Transverse colon (tissue), 4 donors: ENCODE measurements at places on chromosomes 6 and 20.
A peak's percentile ranks its signal among the peaks of the same experiment; 100 is the strongest.

GRCh38 chr6:75532521-75532920 lies 38.9 kb upstream of the FILIP1 start:
- no peak for DNase-seq

DNA sequence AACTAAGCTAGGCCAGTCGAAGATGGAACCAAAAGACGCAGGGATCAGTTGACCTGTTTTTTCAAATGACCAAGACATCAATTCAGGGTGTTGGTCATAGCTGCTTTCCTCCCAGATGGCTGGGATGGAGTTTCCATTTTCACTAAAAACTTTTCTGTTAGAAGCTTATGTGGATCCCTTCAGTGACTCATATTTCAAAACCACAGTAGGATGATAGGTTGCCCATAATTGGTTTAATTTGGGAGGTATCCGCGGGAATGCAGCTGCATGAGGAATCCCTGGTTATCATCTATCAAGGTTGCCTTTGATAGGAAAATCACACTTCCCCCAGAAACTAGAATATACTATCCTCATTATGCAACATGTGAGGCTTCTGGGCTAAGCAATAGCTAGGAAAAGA lies 150.9 kb upstream of the MLIP start:
- no peak for DNase-seq

- no peak for DNase-seq
Observed at GRCh38 chr6:163974322-163974721, 559.8 kb downstream of the QKI start.

DNA sequence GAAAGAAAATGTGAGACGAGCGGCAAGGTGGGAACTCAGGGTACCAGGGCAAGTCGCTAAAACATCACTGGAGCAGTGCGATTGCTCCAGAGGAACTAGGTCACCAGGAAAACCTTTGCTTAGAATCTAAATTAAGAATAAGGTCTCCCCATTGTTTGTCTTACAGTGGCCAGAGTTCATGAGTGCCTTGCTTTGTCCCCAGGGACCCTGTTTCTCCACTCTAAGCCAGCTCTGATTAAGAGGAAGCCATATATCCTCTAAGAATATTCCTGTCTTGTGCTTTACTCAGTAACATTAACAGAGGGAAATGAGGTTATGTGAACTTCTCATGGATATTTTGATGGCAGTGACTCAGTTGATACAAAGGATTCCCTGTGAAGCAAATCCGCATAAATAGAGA lies 305.8 kb downstream of the CD83 start:
- DNase-seq, result no peak

- no peak for DNase-seq
Observed at GRCh38 chr6:33766921-33767907, 20.5 kb upstream of the IP6K3 start.

- DNase-seq, result peak; percentile 80
Observed at GRCh38 chr6:150865406-150866146, at the start of gene MTHFD1L. Gene MTHFD1L, plus strand, starts transcription at chr6:150865702. Its CDS starts 121 bp downstream, at chr6:150865823.

- DNase-seq, result no peak
Observed at GRCh38 chr6:69926745-69927144, 60.4 kb downstream of the COL19A1 start.

GRCh38 chr20:50980071-50980681 lies 21.6 kb downstream of the MOCS3 start:
- DNase-seq, result no peak

DNA sequence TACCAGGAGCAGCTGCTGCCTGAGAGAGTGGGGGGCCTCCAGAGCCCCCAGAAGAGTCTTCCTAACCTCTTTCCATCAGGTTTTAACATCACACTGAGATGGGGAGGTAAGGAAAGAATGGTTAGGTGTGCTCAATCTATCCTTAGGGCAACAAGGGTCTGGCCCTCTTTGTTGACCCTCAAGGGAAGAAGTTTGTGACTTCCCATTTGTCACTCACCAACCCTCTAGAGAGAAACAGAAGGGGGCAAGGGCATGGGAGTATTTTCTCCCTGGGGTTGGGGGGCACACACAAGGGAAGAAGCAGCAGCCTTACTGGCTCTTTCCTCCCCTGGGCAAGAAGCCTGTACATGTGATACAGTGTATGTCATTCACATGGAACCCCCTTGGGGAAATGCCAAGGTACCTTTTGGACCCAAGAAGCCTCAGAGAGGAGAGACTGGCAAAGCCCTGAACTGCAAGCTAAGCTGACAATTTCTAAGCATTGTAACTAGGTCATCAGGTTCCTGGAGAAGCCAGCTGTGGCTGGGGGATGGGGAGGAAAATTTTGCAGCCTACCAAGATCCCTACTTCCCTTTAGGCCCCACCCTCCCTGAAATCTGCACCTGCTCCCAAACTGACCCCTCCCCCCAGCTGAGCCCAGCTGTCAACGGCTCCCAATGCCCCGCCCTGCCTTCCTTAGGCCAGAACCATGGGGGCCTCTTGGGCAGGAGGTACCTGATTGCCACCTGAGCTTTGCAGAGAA lies 14.5 kb downstream of the BCL2L1 start:
- DNase-seq, result peak; percentile 83

GRCh38 chr20:48064929-48065328 lies 279.6 kb upstream of the SULF2 start:
- no peak for DNase-seq

GRCh38 chr6:84549917-84550316 lies 214.5 kb downstream of the TBX18 start:
- no peak for DNase-seq

DNA sequence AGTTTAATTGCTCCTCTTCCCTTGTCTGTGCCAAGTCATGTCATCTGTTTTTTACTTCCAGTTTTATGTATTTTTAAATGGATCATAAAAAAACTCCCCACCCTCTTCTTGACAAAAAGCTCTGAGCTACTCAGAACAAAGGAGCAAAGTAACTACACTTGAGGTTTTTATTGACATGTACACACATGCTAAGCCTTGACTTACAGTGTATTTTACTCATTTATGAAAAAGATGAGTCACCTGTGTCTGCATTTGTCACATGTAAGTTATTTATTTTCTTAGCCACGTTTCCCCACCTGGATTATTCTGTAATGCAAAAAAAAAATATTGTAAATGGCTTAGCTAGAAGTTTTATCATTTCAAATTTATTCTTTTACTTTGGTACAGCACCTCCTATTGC lies 628.8 kb upstream of the SLC35B3 start:
- DNase-seq, result no peak

DNA sequence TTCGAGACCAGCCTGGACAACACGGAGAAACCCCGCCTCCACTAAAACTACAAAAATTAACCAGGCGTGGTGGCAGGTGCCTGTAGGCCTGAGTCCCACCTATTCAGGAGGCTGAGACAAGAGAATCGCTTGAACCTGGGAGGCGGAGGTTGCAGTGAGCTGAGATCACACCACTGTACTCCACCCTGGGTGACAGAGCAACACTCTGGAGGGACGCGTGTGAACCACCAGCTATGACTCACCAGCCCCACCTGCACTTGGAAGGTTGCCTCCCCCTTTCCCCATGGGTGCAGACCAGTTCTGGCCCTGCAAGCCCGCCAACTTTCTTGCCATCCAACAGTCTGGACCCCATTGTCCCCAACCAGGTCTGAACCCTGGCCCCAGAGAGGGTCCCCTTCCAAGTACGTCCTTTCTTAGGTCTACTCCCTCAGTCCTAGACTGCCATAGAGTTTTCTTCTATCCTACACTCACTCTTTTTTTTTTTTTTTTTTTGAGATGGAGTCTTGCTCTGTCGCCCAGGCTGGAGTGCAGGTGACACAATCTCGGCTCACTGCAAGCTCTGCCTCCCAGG lies 29.2 kb downstream of the ATP9A start:
- peak; percentile 44 for DNase-seq

GRCh38 chr20:24134284-24134683 lies 145.7 kb upstream of the GGTLC1 start:
- no peak for DNase-seq

- no peak for DNase-seq
Observed at GRCh38 chr6:305371-306206, 13.3 kb downstream of the DUSP22 start.

DNA sequence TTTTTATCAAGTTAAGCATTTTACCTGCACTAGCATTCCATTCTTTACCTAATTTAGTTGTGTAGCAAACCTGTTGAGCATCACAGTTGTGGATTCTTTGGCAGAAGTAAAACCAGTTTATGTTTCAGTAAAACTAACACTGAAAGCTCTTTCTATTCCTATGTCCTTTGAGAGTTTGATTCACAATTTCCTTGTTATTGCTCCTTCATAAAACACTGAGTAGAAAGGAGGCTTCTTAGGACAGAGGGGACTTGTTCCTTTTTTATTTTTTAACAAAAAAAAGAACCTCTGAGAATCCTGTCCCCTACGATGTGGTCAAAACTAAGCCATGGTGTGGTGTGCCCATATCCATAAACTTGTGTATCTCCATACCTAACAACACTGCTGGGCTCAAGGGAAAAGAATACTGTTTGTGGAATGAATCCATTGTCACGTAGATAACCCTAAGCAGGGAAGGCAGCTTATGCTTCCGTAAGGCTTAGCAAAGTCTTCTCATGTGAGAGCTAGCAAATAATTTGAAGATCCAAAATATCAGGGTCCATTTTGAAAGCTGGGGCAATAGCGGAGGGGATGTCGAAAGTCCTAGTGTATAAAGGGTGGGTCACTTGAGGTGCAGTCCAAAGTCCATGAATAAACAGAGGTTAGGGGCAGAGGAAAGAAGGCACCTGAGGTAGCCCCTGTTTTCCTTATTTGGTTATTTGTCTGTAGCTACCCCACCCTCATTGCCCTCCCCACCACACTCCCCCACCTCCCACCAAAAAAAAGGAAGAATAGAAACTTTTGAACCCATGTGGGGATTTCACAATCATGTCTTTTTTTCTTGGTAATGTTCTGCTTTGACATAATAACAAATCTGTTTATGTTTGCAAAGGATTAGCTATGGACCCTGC lies 71.0 kb downstream of the PLAGL1 start:
- DNase-seq, result no peak

DNA sequence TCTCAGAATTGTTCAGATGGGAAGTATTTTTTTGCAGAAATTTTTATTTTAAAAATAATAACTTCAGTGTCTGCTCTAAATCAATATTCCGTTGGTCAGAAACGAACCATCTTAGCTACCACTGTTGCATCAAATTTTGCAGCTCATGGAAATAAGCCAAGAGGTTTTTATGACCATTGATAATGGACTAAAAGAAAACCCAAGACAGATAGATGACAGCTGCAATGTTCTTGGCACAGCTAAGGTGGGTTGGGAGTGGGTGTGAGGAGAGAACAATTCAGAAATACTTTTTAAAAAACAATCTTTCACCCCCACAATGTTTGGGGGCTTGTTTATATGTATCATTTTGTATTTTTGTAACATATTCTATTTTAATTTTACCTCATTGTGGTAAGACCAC lies 121.1 kb downstream of the PDE7B start:
- DNase-seq, result no peak

DNA sequence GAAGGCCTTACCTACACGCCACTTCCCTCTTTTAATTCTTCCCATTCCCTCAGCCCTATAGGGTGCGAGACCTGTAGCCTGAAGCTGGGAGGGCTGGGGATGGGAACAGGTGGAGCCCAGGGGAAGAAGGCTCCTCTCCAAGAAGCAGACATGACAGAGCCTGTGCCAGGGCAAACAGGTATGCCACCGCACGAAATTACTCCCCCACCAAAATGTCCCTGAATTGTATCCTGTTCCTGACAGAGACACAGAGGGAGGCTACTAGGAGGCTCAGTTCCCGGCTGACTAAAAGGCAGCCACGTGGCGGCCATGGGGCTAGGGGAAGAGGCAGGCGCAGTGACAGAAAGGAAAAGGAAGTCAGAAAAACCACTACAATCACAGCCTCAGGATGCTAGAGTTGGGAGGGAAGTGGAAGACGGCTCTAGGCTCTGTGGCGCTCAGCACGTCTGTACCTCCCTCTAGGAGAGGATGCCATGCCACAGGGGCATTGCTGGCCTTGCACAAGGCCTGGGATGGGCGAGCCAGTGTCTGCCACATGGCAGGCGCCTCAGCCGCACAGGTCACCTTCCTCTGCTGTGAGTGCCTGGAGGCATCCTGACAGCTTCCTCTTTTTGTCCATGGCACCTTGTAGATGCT lies 27.7 kb downstream of the TFEB start:
- DNase-seq, result no peak

DNA sequence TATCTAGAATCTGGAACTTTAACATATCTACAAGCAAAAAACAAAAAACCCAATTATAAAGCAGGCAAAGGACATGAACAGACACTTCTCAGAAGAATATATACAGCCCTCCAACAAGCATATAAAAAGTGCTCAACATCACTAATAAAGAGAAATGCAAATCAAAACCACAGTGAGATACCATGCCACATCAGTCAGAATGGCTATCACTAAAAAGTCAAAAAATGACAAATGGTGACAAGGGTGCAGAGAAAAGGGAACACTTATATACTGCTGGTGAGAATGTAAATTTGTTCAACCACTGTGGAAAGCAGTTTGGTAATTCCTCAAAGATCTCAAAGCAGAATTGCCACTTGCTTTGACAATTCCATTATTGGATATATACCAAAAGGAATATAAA lies 215.0 kb upstream of the EYS start:
- DNase-seq, result no peak

GRCh38 chr6:43203718-43204095 lies 21.7 kb downstream of the CUL9 start:
- no peak for DNase-seq

DNA sequence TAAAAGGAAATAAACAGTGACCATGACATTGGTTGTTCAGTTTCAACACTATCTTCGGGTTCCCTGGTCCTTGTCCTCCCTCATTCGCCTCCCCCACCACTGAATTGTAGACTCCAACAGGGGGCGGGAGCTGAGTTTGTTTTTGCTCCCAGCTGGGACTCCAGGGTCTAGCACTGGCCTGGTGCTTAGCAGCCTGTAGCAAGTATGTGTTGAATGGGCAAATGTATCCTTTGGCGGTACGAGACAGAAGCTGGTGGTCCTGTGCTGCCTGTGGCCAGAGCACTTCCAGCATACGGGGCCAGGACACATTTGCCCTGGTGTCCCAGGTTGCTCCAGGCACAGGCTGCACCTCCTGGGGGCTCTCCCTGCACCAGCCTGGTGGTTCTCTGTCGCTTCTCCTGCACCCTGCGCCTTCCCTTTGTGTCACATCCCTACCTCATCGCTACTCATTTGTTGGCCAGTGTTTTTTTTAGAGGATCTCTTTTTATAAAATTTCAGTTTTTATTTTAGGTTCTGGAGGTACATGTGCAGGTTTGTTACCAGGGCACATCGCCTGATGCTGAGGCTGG lies 40.1 kb downstream of the PHACTR3 start:
- no peak for DNase-seq
